ENCODE measurements at places on chromosomes 13 and 19.
A peak's percentile ranks its signal among the peaks of the same experiment; 100 is the strongest.

- DNase-seq: peak; percentile 74
These were observed 697 bp upstream of the DGKH start for GRCh38 chr13:42047561-42048341.

DNA sequence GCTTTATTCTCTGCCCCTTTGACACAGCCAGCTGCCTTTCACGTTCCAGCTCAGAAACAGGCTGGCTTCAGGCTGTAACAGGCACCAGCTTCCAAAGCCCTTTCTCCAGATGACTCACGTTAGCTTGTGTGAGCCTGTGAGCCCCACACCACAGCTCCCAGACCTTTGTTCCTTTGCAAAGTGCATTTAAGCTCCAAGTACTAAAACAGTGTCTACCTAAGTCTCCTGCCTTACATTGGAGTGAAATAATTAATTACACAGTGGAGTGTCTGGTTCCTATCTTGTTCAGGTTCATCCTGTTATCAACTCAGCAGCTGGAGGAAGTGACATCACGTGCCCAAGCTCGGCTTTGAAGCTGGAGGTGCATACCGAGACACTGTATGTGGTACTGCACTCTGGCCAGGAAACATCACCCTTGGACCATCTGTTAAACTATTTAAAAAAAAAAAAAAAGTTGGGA, 475.8 kb downstream of the FOXO1 start:
- DNase-seq: no peak

DNA sequence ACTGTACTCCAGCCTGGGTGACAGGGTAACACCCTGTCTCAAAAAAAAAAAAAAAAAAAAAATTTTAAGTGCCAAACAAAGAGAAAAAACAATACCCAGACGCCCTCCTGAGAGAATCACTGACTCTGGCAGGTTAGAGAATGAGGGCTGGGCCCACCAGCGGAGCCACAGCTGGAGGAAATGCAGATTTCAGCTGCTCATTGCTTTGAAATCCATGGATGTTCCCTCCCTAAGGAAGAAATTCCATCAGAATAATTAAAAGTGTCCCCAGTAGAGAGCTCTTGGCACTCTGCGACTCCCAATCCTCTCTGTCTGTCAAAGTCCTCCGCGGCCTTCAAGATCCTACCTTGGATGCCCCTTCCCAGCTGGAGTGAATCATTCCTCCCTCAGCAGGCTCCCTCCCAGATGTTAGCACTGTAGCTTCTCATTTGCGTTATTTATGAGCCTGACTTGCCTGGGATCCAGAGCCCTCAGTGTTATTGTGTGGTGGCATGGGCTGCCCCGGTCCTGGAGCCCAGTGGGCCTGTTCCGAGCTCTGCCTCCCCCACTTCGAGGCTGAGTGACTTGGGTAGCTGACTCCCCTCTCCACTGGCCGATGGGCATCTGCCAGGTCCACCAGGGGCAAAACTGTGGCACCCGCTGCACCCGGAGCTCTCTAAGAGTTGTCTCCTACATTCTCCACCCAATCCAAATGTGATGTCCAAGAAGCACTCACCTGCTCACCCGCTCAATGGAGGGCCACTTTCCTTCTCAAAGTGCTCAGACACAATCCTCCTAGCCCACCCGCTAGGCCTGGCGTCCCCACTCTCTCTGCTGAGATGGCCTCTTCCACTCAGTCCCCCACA, 47.0 kb downstream of the SERP2 start:
- peak; percentile 15 for DNase-seq

- no peak for DNase-seq
These were observed 126.8 kb downstream of the UQCRFS1 start for GRCh38 chr19:29086182-29086581.

DNA sequence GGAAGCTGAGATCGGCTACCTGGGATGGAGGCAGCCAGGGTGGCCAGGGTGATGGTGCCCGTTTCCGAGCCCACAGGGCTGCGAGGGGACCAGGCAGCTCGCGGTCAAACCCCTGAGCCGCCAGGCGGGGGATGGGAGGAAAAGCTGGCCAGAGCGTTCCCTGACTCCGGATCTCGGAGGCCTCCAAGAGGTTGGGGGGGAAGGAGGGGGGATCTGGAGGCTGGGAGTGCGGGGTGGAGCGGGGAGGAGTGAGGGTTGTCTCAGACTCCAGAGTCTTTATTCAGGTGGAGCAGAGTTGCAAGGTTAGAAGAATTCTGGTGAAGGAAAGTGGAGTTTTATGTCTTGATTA, 1.1 kb downstream of the CACNG7 start:
- no peak for DNase-seq

GRCh38 chr19:18190278-18190677, 2.7 kb upstream of the MPV17L2 start:
- DNase-seq: no peak

DNA sequence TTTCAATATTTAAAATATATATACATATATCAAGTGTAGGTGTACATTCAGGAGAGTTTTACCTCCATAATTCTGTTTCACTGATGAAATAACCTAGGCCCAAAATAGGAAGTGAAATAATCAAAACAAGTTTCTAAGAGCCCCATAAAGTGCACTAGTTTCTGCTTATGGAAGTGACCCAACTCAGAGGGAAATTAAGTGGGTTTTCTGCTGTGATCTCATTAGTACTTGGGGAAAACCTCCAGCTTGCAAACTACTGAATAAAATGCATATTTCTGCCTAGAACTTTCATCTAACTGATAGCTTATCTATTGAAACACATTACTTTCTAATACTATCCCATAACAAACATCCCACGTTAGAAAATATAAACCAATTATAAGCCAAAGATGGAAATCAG, 45.4 kb upstream of the MIR17HG start:
- DNase-seq: no peak

DNA sequence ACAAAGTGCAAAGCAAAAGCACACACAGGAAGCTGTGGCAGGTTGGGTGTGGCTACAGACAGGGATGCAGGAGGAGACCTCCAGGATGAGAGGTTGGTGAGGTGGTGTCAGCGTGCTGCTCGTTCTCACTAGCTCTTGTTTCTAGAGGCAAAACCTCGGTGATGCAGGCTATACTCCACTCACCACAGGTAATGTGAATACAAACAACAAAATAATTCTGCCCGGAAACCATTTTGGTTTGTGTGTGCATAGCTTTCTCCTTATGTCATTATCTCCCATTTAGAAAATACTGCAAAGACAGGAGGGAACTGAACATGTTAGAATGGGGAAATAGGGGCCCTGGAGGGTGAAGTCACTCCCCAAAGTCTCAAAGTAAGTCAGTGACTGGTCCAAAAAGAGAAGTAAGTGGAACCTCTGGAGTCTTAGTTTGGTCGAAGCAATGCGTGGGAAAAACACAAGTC, 9.4 kb downstream of the LCP1 start:
- no peak for DNase-seq

DNA sequence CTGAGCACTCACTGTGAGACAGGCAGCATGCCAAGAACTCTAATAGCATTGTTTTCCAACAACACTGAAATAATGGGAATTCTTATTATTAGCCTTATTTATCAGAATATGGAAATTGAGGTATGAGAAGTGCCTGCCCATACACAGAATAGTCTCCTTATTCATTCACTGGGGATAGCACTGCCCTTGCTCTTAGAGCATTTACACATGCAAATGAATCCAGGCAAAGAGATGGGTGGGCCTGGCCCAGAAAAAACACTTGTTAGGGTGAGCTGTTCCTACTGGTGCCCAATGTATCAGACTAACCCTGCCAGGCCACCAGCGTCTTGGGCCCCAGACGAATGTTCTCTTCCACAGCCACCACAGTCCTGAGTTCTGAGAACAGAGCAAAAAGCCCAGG, 112.9 kb downstream of the TUBA3C start:
- no peak for DNase-seq

GRCh38 chr19:960020-960419, 24.1 kb upstream of the WDR18 start:
- no peak for DNase-seq

GRCh38 chr19:5988517-5989387, 10.8 kb upstream of the RANBP3 start:
- DNase-seq: no peak

DNA sequence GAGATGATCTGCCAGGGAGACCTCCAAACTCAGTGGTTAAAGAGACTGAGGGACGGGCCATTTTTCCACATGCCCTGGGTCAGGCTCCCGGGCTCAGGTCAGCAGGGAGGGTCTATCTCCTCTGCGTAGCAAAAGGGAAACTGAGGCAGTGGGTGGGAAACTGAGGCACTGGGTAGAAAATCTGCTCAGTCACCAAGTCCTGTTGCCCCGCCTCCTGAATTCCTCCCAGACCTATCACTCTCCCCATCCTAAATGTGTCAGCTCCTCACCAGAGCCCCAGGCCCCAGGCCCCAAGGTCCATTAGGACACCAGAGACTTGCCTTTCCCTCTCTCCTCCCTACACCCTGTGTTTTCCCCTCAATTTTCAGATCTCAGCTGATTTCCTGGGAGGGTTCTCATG, 2.4 kb downstream of the CD320 start:
- DNase-seq: no peak

DNA sequence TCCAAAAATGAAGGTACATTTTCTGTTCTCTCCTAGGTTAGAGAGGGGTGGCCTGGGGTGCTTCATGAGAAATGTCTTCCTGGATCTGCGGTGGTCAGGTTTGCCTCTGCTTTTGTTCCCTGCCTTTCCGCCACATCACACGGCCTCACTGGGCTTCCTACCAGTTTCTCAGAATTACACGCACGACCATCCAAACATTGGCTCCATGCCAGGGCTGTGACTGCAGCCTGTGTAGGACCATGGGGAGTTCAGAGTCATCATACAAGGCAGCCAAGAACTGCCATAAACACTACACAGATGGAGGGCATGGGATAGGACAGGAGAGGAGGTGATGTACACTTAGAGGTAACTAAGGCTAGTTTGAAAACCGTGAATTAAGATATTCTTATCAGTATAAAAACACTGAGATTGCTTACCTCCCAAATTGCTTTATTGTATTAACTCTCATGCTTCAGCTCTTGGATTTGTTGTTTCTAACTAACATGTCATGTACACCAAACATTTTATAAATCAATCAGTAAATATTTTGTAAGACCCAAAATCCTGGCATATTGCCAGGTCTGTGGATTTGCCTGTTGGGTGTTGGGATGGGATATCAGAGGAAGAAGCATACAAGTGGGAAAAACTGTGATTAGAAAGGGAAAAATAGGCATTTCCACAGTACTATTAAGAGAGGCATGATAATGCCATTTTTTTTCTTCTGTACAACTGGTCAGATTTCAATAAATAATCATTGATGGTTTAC, 45.2 kb downstream of the CDADC1 start:
- no peak for DNase-seq

DNA sequence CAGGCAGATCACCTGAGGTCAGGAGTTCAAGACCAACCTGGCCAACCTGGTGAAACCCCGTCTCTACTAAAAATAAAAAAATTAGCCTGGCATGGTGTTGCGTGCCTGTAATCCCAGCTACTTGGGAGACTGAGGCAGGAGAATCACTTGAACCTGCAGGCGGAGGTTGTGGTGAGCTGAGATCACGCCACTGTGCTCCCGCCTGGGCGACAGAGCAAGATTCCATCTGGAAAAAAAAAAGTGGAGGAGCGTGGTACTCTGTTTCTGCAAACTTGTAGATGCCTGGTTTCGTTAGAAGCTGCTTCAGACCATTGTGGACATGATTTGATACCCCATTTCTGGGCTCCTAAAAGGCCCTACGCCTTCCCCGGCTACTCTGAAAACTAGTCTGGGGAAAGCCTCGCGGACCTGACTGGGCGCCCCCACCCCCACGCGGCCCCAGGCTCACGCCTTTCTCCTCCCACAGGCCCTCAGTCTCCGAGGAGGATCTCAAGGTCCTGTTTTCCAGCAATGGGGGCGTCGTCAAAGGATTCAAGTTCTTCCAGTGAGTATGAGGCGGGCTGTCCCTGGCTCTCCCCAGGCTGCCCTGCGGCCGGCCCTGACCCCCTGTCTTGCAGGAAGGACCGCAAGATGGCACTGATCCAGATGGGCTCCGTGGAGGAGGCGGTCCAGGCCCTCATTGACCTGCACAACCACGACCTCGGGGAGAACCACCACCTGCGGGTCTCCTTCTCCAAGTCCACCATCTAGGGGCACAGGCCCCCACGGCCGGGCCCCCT, 11.5 kb downstream of the PLPPR3 start:
- no peak for DNase-seq

- no peak for DNase-seq
These were observed 135.2 kb downstream of the PCDH9 start for GRCh38 chr13:67094952-67095351.

DNA sequence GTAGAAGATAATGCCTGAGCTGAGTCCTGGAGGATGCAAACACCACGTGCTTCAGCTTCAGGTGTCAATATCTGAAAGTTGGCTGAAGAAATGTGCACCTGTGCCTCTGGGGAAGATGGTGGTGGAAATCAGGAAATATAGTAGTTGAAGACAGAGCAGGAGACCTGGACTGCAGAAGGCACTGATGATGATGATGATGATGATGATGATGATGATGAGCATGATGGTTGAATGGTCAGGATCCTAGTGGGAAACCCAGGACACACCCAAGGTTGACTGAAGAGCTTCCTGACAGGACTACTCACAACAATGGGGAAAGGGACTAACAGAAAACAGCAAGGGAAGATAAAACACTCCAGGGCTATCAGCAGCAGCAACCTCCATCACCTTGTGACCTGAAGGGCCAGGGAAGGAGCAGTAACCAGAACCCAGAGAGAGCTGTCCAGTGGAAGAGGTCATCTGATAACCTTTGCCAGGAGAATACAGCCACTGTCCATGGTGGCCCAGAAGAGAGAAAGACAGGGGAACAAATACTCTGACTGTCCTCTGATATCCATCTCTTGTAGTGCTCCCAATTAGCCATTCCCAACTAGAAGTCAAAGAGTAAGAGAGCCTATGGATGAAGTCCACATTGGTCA, 170.3 kb downstream of the TSHZ3 start:
- no peak for DNase-seq

DNA sequence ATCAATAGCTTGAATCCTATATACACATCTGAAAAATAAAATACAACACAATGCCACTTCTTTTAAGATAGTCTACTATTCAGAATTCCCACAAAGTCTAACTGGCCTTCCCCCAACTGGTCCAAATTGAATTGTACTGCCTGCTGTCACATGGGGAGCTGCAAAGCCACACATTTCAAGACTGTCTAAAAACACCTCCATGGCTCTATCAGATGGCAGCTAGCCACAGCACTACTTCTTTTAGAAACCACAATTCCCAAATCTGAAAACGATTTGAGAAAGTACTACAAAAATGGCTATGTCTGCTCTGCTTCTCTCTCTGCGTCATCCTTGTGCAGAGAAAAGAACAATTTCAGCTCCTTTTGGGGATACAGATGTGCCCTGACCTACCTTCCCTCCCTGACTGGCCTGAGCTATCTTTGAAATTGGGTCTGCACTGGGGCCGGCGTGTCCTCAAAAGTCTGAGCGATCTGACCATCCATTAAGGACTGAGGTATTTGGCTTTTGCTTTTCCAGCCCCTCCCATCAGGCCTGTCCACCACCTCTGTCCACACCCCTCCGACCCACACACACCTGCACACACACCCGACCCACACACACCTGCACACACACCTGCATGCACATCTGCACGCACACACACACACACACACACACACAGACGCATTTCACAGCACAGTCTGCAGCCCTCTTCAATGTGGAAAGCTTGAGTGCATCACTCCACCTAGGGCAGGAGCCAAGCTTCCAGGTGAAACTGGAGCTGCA, 68.6 kb upstream of the IPO5 start:
- no peak for DNase-seq

- DNase-seq: no peak
These were observed 26.4 kb downstream of the B3GLCT start for GRCh38 chr13:31225998-31226675.

- no peak for DNase-seq
These were observed 2.5 kb downstream of the FTL start for GRCh38 chr19:48967346-48968178.

All from right forelimb (tissue), 1 donor.